ENCODE measurements at places on chromosomes 1 and 21. TPM values are rescaled to one million over a fixed set of nuclear protein-coding genes. Genes with fewer than 3 reads are reported as not detected.

The VSIG8 gene
- 0.57 TPM for total RNA-seq

DNA sequence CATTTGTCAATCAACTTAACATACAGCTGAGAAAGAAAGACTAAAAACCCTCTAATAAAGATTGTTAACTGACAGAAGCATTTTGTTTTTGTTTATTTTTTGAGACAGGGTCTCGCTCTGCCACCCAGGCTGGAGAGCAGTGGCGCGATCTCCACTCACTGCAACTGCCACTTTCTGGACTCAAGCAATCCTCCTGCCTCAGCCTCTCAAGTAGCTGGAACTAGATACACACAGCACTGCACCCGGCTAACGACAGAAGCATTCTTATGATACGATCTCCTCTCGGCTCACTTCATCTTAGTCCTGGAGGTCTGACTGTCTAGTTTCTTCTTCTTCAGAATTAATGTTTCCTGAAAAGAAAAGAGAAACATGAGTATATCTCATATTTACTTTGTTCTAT is 23.5 kb downstream of the RSPH1 start:
- DNase-seq: no peak

GRCh38 chr1:8602471-8603219 is 214.8 kb downstream of the RERE start:
- no peak for DNase-seq

GRCh38 chr1:94012708-94013366 is 103.6 kb upstream of the GCLM start:
- DNase-seq: no peak

- DNase-seq: no peak
These were observed 351.0 kb upstream of the B3GALT2 start for GRCh38 chr1:193537266-193538002.

DNA sequence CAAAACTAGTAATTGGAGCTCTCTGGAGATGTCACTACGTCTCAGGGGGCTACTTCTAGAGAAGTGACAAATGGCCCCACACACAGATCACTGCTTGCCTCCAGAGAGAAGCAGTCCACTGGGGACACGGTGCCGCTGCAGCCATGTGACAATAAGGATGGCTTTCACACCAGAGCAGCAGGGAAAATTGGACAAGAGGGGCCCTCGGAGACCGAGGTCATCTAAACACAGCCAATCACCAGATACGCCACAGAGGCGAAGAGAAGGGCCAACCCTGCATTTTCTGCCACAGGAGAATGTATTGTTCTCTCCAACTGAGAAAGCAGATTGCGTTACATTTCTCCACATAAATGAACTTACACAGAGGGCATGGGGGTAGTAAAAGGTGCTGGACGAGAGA is 51.2 kb upstream of the TIAM1 start:
- DNase-seq: no peak

- DNase-seq: no peak
These were observed 7.3 kb upstream of the NRAS start for GRCh38 chr1:114723915-114724314.
